Activated T-helper 1 cell treated with anti-CD3 and anti-CD28 coated beads, Interleukin-2, amount 50 U/mL, for 16 hours (primary cell): ENCODE measurements at places on chromosomes 2 and 18.

DNA sequence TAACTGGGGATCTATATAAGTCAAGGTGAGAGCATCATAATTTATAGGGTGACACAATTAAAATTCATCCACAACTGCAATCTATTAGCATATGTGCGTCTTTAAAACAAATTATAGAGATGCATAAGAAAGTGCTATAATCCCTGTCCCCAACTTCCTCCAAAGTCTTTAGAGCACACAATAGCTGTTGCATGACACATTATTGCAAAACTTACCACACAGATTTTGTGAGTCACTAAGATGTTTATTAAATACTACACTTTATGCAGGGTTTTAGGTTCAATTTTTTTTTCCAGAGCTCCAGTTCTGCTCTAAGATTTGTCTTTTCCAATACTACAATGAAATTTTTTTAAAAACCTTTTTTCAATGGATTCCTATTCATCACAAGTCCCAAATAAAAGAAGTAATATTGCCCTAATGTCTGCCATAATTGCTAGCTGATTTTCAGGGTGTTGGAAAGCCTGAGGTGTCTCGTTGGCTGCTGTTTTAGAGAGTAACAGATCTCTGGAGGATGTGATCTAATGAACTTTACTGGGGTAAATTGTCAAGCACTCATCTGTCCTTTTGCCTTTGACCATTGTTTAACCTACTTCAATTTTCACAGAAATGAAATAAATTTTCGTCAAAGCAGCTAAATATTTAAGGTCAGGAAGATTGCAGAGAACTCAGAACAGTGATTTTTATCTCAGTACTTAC is 250.5 kb upstream of the NETO1 start:
- DNase-seq, result no peak

GRCh38 chr2:30675758-30676157 is 131.5 kb downstream of the CAPN13 start:
- no peak for DNase-seq

- DNase-seq, result no peak
Measured at GRCh38 chr2:226643030-226643945, 156.3 kb downstream of the IRS1 start.

DNA sequence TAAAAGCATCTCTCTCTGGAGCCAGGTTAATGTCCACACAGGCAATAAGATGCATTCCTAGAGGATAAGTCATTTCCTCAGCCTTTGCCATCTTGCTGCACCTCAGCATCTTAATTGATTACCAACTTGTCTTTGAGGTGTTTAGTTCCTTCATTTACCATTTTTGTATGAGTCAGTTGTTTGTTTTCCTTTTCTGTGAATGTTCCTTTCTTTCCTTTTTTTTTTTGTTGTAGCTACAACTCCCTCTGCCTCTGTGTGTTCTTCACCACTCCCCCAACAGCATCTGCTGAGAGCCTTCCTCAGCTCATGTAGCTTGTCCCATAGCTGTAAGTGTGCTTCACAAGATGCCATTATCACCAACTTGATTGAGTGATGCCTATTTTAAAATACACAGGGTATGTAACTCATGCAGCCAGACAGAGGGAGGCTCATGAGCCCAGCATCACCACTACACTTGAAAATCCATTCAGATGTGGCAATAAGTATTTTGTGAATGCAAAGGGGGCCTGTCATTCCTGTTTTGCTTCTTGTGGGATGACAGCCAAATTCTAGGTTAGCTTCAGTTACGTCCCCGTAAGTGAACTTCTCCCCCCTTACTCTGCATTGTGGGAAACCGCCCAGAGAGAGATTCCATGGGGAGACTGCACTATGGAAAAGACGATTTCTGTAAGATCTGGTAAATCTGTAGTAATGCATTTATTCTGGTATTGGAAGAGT is 315.9 kb upstream of the ZEB2 start:
- no peak for DNase-seq

DNA sequence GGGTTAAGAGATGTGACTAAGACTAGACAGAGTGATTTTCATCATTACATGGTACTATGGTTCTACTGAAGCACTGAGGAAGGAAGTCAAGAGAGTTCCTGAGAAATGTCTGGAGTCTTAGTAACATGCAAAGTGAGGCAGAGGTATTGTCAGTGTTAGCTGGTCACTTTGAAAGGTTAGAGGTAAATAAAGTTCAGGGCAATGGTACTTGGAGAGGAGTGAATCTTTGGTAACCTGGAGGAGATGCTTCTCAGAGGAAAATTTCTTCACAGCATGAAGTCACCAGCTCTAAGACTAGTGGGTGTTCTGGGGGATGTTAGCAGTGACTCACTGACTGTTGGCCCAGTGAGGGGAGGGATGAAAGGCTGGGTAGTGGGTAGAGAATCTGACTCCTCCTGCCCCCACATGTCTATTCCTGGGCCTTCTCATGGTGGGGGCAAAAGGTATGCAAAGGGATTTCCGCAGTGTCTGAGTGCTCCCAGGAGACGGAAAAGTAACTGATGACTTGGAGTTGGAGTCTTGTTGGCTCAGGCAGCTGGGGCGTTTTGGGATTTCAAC is 23.3 kb upstream of the IL1RN start:
- DNase-seq, result no peak

DNA sequence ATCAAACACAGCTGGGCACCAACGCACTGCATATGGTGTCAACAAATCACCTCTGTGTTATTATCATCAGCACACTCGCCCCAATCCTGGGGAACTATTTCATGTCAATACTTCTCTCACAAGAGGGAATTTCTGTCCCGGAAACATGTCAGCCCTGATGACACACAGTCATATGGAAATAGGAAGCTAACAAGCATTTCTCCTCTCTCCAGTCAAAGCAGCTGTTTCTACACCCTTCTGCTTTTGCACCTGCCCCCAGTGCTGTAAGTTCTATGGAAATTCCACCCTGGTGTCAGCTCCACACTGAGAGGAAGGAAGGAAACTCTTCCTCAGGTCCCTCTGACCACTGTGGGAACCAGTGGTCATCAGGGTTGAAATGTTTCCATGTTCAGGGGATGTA is 447.6 kb upstream of the ID2 start:
- DNase-seq, result no peak

- no peak for DNase-seq
Measured at GRCh38 chr18:31061945-31062344, 19.4 kb upstream of the DSC3 start.

DNA sequence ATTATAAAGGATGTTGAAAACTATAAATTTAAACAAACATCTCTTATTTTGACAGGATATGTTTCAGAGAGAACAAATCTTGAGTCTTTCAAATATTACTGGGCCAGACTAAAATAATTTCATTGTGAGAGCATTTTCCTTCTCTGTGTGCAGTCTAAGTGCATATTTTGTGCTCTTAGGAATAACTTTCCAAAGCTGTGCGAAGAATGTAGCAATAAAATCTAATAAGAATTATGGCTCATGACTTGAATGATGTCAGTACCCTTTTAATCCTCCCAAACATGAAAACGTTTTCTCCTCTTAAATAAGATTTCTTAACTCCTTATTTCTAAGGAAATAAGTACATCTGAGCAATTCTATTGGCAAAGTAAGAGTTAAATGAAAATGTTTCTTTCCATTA is 76.2 kb upstream of the EFEMP1 start:
- no peak for DNase-seq

- DNase-seq, result no peak
Measured at GRCh38 chr18:7116001-7116730, 1.4 kb downstream of the LAMA1 start.

DNA sequence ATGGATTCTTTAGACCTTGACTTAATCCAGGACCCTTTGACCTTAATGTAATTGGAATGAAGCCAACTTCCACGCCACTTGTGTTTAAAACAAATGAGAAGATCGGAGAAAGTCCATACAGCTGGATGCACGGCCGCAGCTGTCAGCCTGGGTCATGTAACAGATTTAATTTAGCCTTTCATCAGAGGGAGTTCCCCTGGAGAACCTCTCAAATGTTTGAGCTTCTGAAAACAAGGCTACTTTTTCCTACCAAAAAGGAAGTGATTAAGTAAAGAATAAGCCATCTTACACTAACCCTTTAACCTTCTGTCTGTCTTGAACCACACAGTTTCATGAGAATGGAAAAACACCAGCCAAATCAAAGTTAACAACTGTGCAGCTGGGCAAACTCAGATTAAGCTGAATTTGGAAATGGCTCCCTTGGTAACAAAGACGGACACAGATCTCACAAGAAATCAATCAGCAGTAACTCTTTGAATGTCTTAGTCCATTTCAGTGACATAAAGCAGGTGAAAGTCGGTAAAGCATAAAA is 103.6 kb downstream of the DOCK10 start:
- no peak for DNase-seq

DNA sequence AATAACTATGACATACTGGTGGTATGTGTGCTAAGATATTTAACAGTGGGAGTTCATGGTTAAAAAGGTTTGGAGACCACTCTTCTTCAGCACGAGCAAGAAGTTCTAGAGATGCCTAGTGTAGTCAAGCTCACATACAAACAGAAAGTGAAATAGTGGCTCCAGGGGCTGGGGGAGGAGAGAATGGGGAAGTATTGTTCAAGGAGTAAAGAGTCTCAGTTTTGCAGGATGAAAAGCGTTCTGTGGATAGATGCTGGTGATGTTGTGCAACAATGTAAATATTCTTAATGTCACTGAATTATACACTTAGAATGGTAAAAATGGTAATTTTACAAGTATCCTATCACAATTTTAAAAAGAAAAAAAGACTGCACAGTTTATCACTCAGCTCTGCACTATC is 29.0 kb upstream of the EPAS1 start:
- no peak for DNase-seq

DNA sequence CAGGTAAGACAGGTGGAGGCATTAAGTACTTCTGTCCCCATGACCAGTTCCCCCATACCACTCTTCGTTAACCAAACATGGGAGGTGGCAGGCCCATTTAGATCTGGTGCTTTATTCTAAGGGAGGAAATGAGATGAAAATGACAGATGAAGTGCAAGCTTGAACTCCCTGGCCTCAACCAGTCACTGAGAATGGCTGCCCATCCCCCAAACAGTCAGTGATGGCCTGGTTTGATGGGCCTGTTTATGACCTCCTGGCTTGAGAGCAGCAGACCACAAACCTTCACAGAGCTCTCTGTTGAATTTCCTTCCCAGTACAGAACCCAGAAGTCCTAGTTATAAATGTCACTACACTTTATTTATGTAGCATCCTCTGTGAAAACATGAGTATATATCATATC is 31.1 kb downstream of the EPAS1 start:
- no peak for DNase-seq

- DNase-seq, result no peak
Measured at GRCh38 chr2:118642501-118642900, 204.9 kb downstream of the EN1 start.
